ENCODE measurements at places on chromosomes 1 and 21.

GRCh38 chr1:47551971-47552528 is 114.2 kb downstream of the FOXD2 start:
- no peak for DNase-seq

DNA sequence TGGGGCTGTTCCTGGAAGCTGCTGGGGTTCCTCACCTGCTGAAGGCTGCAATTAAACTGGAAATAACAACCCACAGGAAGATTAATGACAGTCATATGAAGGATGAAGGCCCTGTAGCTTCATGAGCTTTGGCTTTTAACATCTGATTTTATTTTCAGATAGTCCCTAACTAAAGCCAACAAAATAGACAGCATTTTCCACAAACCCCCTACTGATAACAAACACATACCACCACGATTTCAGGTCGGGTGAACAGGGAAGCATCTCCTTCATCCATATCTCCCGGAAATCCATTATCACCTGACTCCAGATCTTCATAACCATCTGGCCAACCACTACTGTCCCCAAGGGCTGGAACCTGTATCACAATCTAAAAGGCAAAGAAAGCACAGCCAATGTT is 169.6 kb downstream of the TGFBR3 start:
- DNase-seq: no peak

DNA sequence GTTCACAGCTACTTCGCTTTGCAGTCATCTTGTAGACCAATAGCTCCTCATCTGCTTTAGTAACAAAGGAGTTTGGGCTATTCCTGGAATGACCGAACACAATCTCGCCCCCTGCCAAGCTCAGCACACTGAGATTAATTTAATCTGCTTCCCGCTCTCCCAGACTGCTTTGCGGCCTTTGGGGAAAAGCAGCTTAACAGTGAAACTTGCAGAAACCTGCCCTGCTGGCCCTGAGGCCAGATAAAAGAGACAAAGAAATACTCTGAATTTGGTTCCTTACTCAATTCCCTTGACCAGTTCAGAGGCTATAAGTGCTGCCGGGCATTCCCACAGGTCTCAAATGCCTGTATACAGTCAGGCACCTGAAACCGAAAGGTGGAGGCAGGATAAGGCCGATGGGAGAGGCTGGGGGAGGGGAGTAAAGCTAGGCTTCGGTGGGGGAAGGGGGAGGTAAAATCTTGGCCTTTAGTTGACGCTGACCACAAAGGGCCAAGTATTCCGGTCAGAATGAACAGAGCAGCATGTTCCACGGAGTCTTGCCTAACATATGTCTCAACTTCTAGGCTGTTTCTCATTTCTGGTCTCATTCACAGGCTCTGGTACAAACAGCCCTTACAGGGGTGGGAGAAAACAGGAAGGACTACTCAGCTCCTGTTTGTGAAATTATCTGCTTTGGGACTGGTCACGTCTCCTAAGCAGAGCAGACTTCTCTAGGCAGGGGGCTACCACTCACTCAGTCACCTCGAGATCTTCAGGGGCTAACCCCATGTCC is 17.7 kb upstream of the A3GALT2 start:
- DNase-seq: no peak

- DNase-seq: no peak
These were observed 182.9 kb upstream of the FGGY start for GRCh38 chr1:59113876-59114457.

GRCh38 chr1:192554904-192555303 is 20.7 kb upstream of the RGS1 start:
- no peak for DNase-seq

DNA sequence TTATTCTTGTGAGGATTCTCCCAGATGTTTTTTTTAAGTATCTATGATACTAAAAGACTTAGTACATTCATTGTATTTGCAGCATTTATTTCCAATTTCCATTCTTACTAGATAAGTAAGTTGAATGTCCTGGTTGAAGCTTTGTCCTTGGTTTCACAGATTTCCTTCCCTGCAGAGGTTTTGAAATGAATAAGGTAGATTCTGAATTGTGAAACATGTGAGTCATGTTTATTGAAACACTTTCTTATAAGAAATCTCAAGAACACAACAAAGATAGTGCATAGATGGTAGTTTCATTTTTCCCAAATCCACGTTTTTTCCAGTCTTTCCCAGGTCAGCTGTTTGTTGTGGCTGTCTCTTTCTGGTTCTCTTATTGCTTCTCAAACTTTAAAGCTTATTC is 24.8 kb downstream of the GABPA start:
- no peak for DNase-seq

DNA sequence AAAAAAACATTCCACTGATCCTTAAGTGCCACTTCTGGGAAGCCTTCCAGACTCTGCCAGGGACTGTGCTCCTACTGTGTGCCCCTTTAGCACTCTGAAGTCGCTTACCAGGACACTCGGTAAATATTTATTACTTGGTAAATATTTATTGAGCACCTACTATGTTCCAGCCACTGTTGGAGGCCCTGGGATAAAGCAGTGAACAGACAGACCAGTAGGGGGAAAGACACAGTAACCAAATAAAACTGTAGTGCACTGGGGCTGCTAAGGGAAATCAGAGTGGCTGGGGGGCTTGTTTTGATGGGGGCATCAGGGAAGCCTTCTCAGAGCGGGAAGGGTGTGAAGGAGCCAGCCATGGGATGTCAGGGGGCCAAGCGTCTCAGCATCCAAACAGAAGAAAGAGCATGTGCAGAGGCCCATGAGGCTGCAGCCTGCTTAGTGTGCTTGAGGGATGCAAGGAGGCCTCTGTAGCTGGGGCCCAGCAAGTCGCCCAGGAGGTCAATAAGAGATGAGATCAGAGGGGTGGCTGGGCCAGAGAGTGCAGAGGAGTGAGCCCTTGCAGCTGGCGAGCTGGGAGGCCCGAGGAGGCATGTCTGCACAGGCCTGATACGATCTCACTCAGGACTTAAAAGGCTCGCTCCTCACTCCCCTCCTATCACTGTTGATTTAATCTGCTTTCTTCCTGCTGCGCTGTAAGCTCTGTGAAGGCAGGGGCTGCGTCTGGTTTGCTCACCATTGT is 28.6 kb downstream of the KAZN start:
- no peak for DNase-seq

DNA sequence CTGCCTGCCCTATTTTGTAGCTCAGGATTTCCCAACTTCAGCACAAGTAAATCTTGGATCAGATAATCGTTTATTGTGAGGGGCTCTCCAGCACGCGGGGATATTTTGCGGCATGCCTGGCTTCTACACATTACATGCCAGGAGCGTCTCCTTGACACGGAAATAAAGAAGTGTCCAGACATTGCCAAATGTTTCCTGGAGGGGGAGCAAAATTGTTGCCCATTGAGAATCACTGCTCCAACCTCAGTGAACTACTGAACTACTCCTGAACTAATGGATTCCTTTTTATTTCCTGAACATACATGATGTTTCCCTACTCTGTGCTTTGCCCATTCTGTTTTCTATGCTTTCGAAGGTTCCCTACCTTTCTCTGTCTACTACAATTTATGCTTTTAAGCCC is 1359.1 kb upstream of the ADGRL2 start:
- DNase-seq: no peak

DNA sequence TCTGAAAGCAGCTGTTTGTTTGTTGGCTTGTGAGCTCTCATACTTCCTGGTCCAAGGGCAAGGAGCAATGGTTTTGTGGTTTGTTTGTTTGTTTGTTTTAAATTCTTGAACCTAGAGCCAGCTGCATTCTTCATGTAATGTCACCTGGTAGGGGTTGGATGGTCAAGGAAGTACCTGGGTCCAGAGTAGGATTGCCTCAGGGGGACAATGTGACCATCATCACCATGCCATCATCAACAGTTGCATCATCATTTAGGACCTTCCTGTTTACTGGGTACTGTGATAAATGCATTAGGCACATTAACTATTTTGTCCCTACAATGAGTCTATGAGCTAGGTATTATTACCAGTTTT is 14.7 kb upstream of the MYOG start:
- DNase-seq: no peak

GRCh38 chr1:226110249-226111097 is 48.0 kb downstream of the H3-3A start:
- no peak for DNase-seq

DNA sequence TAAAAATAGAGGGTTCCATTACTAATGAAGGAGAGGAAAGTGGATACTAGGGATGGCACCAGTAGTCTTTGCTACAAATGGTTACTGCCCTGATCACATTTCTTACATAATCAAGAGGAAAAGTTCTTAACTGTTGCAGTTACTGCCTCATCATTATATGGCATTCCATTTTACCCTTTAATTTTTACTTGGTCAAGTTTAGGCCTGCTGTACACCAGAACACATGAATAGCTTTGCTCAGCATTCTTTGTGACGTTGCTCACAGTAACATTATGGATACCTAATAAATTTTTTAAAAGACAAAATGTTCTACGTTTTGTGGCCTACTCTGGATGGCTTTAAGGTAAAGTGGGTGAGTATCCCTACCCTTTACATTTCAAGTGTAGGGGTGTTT is 38.6 kb upstream of the CR1L start:
- no peak for DNase-seq

- no peak for DNase-seq
These were observed 801 bp downstream of the RPS6KC1 start for GRCh38 chr1:213051881-213052202.

- no peak for DNase-seq
These were observed 39.0 kb upstream of the PPM1J start for GRCh38 chr1:112754116-112754628.

DNA sequence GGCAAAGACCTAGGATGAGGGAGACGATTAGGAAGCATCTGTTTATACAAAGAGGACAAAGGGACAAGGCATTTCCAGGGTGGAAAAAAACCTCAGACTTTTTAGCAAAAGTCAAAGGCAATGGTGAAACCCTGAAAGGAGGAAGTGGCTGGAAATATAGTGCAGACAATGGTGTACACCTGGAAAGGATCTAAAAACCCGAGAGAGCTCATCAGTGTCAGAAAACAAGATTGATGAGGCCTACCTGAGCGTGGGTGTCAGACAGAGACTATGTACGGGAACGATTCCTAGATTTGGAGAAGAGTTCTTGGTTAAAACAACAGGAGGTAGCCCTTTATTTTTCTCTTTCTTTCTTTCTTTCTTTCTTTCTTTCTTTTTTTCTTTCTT is 68.8 kb upstream of the HUNK start:
- no peak for DNase-seq
